T-cell (primary cell): ENCODE measurements at places on chromosomes 11 and 22. TPM values are rescaled to one million over a fixed set of nuclear protein-coding genes. Genes with fewer than 3 reads are reported as not detected.

Gene NRGN
- 0.89 TPM for total RNA-seq

Gene ACRV1
- not detected for total RNA-seq

Gene POU2AF2
- total RNA-seq: not detected

Gene TMEM45B
- 1.4 TPM for total RNA-seq

Gene MMP20
- not detected for total RNA-seq

Gene RIMBP3B
- 3.1 TPM for total RNA-seq

DNA sequence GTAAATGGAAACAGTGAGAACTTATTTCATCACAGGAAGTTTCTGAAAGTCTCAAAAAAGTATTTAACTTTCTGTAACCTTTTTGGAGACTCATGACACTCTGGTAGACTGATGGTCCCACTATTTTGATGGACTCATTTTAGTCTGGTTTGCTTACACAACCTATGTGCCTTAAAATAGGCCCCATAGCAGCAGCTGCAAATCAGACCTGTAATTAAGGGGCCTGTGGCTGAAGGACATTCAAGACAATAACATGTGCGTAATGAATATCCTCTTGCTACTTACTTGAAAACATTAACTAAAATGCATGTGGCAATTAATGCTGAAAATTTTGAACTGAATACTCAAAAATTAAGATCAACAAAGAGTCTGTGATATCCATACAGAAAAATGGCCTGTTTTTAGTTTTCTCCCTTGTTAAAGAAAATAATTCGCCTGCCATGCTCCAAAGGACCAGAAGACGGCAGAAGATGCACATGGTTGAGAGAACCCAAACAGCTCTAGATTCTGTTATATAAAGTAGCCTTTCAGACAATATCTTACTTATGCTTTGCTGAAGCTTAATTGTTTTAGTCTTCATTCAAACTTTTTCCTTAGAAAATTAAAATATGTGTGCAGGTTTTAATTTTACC lies 568.5 kb downstream of the KCNA4 start:
- no peak for DNase-seq

DNA sequence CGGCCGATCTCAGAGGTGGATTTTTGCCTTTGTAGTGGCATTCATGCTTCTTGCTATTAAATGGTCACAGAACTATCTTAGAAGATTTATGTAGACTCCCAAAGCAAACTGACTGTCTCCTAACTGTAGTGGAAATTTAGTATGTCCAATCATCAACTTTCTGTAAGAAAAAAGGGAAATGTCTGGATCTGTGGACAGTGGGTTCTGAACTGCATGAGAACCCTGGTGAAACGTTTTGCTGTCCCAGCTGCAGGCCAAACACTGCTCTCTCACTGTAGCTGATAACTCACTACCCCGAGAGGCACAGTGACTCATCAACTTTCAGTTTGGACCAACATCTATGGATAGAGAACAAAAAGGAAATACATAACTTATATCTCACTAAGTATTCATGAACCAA lies 387.1 kb downstream of the SOX6 start:
- no peak for DNase-seq

DNA sequence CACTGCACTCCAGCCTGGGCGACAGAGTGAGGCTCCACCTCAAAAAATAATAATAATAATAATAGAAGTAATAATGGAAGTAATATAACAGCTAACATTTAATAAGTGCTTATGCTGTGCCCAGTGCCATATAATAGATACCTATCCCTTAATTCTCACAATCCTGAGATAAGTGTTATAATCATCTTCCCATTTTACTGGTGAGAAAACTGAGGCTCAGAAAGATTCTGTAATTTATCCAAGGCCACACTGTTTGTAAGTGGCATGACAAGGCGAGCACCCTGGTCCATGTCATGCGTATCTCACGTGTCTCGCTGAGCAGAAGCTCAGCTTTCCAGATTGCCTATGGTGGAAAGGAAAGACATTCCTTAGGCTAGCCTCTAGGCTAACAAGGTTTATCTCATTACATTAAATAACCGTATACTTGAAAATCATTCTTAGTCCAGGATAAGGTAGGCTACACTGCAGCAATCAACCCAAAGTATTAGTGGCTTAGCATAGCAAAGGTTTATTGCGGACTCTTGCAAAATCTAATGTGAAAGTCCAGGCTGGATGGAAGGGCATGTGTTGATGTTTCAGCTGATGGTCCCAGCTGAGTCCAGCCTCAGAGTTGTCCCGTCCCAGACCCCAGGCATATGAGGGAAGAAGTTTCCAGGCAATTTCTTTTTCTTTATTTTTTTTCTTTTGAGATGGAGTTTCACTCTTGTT lies 15.0 kb upstream of the LDLRAD3 start:
- DNase-seq: no peak

DNA sequence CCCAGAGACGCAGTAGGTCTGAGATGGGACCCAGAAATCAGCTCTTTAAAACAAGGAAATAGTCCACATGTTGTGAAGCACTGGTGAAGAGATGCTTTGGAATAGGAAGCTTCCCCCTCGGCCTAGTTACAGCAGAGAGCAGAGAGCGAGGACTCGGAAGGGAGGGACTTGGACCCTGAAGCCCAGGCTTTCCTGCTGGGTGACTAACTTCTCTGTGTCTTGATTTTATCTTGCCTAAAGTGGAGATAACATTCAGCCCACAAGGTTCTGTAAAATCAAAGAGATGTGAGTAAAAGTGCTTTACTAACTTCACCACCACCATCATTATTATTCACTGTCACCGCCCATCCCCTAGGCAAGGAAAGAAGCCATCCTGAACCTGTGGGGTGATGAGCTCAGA lies 58.4 kb downstream of the THAP12 start:
- no peak for DNase-seq

- no peak for DNase-seq
These were observed 32.8 kb downstream of the CADM1 start for GRCh38 chr11:115471367-115471766.

GRCh38 chr11:108632041-108632704 lies 32.7 kb upstream of the DDX10 start:
- DNase-seq: no peak

- DNase-seq: no peak
These were observed 206.3 kb downstream of the DDX10 start for GRCh38 chr11:108871152-108871551.

- no peak for DNase-seq
These were observed 43.4 kb upstream of the RAB1B start for GRCh38 chr11:66225066-66225465.

GRCh38 chr11:119518746-119519730 lies 96.1 kb upstream of the THY1 start:
- no peak for DNase-seq
